Non-pigmented ciliary epithelial cell (primary cell): ENCODE measurements at places on chromosomes 3 and 15.

DNA sequence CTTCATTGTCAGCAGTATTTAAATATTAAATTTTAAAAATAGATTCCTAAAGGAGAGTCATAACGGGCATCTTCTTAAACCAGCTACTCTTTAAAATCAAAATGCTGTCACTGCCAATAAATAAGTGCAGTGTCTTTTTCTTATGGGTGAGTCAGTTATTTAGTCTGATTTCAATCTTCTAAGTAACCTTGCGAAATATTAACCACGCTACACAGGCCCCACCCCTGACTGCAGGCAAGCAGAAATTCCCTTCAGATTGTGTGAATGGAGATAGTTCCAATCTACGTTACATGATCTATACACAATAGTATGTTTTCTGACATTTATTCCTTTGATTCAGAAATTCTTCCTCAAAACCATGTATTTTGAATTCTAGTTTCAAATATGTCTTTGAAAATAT, 141.5 kb downstream of the GADL1 start:
- DNase-seq: peak; percentile 49

DNA sequence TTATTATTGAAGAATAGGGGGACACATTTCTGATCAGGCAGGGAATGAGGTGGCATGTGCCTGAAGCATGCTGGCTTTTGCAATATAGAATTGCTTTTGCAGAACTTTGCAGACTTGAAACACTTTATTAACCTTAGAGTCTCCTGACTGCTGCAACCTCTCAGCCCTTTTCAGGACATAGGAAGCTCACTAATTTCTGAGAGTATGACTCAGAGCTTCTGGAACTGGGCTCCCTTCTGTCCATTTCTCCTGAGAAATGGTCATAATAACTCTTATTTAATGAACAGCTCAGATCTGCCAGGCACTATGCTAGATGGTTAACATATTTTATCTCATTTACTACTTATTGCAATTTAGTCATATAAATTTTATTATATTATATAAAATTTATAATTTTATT, 38.6 kb upstream of the DGKG start:
- DNase-seq: peak; percentile 6

- DNase-seq: no peak
Observed at GRCh38 chr3:127299276-127299675, 11.4 kb upstream of the PRR20G start.

- no peak for DNase-seq
Observed at GRCh38 chr15:51634591-51635198, 12.1 kb upstream of the DMXL2 start.

DNA sequence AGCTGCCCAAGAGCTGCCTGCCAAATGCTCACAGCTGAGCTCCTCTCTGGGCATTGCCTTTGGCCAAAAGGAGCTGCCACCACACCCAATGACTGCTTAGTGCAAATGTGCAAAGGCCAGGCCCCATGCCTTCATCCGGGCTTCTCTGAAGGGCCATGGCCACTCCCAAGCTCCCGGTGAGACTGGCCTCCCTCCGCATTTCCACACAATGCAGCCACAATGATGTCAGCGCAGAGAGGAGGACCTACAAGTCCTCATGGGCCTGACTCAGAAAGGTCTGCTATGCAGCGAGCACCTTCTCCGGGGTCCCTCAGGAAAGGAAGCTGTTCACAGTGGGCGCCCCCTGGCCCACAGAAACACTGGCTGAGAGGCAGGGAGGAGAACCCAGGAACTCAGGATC, 12.7 kb downstream of the OXTR start:
- DNase-seq: no peak

DNA sequence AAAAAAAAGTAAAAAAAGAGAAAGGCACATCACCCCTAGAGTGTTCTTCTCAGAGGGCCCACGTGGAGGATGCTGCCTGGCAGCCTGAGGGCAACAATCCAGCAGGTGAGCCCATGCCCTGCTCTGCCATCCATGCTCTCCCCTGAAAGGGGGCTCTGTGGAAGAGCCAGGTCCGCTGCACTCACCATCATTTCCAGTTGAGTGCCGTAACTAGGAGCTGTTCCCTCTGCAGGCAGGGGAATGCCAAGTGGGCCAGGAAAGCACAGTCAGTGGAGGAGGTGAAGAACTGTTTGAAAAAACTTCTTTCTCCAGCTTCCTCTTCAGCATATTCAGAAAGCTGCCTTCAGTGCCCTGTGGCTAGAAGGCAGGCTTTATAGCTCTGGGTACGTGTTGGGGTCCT, 84.1 kb downstream of the ABHD5 start:
- DNase-seq: no peak

DNA sequence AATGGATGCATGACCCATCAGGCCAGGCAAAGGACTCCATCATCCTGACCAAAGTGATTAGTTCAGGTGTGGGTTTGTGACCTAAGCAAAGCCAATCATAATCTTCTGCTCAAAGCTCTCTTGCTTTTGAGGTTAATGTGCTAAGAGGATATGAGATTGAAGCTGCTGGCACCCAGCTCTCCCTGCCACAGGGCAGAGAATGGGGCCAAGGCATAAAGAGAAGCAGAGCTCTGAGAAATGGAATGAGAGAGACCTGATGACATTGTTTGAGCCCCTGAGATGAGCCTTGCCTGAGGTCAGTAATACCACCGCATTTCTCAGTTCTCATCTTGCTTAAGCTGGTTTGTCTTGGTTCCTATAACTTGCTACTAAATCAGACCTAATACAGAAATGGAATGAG, 6.4 kb upstream of the PARP6 start:
- no peak for DNase-seq
